ENCODE measurements at places on chromosomes 6 and 20. TPM values are rescaled to one million over a fixed set of nuclear protein-coding genes. Genes with fewer than 3 reads are reported as not detected.

Gene LIME1
- total RNA-seq: 7.6 TPM

DNA sequence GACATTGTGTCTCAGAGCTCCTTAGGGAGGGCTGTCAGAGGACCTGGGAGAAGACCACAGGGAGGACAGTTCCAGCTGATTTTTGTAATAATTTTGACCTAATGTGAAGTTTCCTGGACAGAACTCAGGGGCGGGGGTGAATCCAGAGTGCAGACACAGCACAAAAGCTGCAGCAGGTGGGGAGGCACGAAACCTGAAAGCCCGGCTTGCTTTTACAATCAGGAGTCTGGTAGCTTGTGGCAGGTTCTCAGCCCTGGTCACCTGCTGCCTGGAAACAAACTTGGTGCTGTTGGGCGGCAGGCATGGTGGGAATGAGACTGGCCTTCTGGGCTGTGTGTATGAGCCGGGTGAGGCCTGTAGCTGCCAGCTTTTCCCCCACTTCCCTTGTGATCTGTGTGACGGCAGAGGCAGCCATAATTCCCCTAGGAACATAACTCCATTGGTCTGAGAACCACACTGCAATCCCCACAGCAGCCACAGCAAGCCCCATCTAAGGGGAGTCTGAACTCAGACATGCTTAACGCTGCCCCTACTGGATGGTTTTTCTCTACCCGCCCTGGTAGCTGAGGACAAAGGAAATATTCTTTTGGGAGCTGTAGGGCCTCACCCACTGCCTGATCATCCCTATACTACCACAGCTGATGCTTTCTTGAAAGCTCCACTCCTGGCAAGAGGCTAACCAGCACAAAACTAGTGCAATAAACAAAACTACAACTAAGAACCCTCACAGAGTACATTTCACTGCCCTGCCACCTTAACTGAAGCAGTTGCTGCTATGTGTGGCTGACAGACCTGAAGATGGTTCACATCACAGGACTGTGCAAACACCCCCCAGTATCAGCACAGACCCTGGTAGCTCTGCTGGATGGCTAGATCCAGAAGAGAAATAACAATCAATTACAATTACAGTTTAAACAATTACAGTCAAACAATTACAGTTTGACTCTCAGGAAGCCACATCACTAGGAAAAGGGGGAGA is 1055.1 kb upstream of the GJE1 start:
- peak; percentile 7 for DNase-seq

DNA sequence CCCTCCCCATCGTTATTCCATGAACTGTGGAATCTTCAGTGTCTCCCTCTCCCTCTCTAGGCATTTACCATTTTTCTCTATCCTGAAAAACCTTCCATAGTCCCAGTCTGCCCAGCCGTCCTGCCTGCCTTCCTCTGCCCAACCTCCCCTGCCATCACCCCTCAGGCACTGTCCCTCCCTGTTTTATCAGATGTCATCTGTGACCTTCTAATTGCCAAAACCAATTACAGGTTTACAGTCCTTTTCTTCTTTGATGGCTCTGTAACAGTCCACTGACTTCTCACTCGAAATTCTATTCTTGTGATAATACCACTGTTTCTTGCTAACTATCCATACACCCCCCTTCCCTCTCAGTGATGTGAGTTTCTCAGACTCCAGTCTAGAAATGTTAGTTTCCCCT is 2.3 kb upstream of the SLC23A2 start:
- no peak for DNase-seq

DNA sequence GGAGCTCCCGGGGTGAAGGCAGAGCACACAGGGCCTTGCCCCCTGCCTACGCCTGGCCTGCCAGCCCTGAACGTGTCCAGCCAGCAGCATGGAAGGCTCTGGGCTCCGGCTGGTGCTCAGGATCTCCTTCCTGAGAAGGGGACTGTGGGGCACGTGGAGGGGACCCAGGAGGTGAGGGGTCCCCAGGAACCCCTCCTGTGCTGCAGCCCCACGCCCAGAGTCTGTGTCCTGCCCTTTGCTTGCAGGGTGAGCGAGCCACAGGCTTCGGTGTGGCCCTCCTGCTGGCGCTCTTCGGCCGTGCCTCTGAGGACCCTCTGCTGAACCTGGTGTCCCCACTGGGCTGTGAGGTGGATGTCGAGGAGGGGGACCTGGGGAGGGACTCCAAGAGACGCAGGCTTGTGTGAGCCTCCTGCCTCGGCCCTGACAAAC is 22.3 kb downstream of the NPEPL1 start:
- DNase-seq: no peak

DNA sequence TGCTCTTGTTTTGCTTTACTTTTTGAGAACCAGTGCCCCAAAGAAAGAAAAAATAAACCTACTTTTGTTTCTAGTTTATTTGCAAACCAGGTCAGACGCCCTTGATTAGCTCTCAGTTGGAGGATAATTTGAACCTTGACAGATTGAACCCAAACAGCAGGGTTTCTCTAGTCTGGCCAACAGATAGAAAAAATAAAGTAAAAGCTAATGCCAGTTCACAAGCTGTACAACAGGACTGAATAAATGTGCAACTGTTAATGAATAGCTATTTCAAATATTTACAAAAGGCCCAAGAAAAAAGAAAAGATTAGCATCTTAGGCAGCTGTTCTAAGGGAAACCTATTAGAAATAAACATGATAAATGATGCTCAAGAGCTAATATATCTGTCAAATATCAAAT is 331.8 kb downstream of the CDKAL1 start:
- DNase-seq: no peak
